ENCODE measurements at places on chromosomes 7 and 10.

GRCh38 chr10:34808801-34809745 is 6.0 kb downstream of the PARD3 start:
- peak; percentile 84 for DNase-seq

- peak; percentile 35 for DNase-seq
These were observed 48.3 kb downstream of the BAIAP2L1 start for GRCh38 chr7:98352621-98353020.

DNA sequence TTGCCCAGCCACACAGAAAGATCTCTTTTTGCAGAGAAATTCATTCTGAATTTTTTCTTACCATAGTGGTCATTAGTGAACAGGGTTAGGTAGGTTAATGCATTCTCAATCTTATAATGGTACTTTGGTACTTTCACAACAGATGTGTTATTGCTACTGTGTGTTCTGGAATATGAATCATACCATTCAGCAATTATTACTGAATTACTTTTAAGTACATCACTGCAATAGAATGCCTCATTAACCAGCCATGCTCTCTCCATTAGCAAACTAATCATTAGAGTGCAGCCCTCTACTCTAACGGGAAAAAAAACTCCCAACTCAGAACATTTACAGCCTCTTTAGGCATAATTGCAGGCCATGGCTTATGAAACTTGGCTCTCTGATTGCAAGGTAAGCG is 102.1 kb downstream of the DOCK4 start:
- DNase-seq, result no peak

DNA sequence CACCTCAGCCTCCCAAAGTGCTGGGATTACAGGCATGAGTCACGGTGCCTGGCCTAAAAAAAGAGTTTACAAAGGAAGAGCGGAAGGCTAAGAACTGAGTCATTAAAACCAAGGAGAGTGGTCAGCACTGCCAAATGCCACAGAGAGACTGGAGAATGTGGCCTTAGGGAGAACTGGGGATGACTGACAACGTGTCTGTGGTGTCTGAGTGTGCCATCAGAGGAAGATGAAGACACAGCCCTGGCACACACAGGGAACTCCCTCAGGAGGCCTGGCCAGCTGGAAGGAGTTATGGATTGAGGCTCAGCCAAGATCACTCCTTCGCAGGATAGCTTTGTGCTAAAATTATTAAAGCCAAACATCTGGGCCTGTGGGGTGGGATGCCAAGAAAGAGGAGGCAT is 3.9 kb upstream of the INA start:
- peak; percentile 74 for DNase-seq

Measured in tongue (tissue), 3 donors.